ENCODE measurements at places on chromosomes 11 and 22.
A peak's percentile ranks its signal among the peaks of the same experiment; 100 is the strongest.

DNA sequence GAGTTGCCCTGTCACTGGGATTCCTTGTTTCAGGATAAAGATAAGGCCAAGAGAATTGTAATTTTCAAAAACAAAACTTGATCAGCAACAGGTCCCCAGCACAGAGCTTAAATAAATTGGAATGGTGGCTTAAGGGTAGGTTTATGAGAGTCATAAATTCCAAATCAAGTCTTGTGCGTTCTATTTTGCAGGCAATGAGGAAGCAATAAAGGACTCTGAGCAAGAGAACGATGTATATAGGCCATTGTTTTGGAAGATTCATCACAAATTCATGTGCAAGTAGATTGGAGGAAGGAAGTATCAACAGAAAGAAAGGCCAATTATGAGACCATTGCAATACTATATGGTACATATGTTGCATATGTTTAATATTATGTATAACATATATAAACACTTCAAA is 65.7 kb upstream of the PGR start:
- no peak for DNase-seq

- DNase-seq: no peak
These were observed 2.1 kb downstream of the EHD1 start for GRCh38 chr11:64876229-64876750.

DNA sequence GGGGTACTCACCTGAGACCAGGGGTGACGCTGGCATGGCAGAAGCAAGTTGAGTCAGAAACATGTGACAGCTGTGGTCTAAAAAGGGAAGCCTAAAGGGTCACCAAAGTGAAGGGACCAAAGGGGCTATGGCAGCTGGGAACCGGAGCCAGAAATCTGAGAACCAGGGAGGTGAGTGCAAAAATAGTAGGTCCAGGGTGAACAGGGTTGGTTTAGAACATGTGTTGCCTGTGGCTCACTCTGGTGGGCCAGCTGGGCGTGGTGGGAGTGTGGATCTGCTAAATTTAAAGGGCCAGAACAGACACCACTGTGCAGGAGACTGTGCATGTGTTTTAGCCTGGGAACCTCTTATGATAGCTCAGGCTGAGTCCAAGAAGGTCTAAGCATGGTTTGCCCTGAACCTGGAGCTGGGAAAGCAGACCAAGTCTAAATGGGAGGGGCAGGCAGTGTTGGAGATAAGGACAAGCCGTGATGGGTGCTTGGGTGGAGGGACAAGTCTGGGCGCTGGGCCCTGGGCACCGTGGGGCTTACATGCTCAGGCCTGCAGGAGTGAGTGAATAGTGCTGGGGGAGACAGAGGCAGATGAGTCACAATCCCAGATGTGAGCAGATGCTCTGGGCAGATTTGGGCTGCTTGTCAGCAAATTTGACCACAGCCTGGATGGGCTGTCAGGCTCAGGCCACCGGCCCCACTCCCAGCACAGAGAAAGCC is 41.4 kb upstream of the ZBED5 start:
- DNase-seq: no peak

- DNase-seq: no peak
These were observed 97.3 kb downstream of the ETS1 start for GRCh38 chr11:128490092-128490491.

DNA sequence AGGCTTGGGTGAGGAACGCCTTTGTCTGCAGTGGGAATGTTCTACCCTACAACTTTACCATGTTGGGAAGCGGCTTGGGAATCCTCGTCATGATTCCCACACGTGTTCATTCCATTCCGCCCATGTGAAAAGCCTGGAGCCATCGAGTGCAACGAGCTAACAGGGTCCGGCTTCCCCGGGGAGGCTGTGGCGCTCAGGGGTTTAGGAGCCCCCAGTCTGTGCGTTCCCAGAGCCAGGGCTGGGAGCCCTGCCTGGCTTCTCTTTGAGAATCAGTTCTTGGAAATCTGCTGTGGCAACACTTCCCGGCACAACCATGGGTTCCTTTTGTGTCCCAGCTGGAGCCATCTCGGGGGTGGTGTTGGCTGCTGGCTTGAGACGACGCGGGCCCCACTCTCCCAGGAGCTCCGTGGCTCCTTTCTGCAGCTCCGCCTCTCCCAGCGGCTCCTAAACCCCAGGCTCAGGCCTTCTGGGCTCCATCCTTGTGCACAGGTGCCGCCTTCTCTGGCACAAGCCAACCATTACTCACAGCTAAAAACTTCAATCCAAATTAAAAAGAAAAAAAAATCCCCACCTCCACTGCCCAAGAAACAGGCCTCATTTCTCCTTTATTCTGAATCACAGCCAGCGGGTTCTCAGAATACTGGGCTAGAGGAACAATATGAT is 18.7 kb upstream of the PPFIA1 start:
- DNase-seq: no peak

GRCh38 chr22:25843660-25844405 is 101.8 kb downstream of the MYO18B start:
- DNase-seq: no peak

GRCh38 chr22:29879753-29880152 is 3.2 kb upstream of the MTMR3 start:
- no peak for DNase-seq

GRCh38 chr11:1622086-1622485 is at the start of gene KRTAP5-4:
TSS of gene KRTAP5-4 (minus strand) at chr11:1622138. CDS start at chr11:1622093, 45 bp downstream.
- no peak for DNase-seq

DNA sequence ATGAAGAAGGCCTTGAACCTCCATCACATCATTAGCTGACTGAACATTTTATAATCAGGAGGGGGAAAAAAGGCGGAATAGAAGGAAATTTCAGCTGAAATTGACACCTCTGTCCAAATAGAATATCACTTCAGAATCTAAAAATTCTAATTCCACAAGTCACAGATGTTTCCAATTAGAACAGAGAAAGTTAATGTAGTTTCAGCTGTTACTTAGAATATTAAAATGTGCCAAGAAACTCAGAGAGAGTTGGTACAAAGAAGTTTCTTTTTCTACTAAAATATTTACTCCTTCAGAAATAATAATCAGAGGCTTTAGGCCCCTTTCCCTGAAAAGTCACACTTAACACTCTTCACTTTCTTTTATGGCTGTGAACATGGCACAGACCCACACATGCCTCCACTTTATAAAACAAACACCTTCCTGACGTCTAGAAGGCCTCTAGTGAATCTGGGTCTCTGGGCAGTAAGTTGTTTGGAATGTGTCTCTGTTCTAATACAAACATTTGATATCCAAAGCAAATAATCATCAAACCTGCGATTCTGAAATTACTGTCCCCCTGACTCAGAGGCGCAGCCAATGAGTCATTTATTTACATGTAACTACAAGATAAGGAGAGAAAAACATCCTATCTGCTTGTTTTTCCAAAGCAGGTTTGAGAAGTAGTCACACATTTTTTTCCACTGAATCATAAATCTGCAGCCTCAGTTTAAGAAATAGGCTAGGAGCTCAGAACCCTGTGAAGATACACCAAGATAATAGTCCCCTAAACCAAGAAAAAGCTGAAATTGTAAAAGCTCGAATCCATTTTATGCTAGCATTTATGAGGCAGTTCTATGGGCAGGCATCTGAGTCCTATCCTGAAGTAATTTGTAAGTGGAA is 148.4 kb downstream of the ME3 start:
- DNase-seq: peak; percentile 92

- no peak for DNase-seq
These were observed 3.8 kb upstream of the CYB5R2 start for GRCh38 chr11:7677071-7677470.

- DNase-seq: no peak
These were observed 38.2 kb upstream of the LYVE1 start for GRCh38 chr11:10606536-10607208.

Data from LoVo (cell line).